GM23248 (cell line): ENCODE measurements at places on chromosomes 6 and 20. TPM values are rescaled to one million over a fixed set of nuclear protein-coding genes. Genes with fewer than 3 reads are reported as not detected.

The RALY gene
- 65.4 and 66.3 TPM in 2 replicates for total RNA-seq

The SIRPD gene
- not detected in 2 replicates for total RNA-seq

The PRSS35 gene
- not detected in 2 replicates for total RNA-seq

The HLA-DOB gene
- not detected in 2 replicates for total RNA-seq
